Hepatocyte (in vitro differentiated cells): ENCODE measurements at places on chromosomes 5 and 9.

DNA sequence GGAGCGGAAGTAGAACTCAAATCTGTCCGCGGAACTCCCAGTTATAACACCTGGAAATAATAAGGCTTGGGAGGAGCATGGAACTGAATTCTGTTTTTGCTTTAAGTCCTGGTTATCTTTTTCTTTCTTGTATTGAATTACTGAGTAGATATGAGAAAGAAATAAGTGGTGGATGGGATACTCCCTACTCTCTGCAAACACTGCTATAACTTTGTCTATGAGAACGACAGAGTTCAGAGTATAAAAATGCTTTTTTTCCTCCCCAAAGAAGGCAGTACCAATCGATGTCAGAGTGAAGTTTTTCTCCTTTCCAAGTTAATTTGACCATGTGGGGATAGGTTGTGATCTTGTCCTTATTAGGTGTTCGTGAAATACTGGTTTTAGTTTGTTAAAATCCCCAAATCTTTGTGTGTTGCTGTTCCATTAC, 1.2 kb downstream of the RIC1 start:
- peak; percentile 30 for DNase-seq

GRCh38 chr5:26054594-26054993, 983.8 kb downstream of the CDH9 start:
- DNase-seq: no peak

- no peak for DNase-seq
Observed at GRCh38 chr9:127382541-127382940, 14.4 kb upstream of the SLC2A8 start.

DNA sequence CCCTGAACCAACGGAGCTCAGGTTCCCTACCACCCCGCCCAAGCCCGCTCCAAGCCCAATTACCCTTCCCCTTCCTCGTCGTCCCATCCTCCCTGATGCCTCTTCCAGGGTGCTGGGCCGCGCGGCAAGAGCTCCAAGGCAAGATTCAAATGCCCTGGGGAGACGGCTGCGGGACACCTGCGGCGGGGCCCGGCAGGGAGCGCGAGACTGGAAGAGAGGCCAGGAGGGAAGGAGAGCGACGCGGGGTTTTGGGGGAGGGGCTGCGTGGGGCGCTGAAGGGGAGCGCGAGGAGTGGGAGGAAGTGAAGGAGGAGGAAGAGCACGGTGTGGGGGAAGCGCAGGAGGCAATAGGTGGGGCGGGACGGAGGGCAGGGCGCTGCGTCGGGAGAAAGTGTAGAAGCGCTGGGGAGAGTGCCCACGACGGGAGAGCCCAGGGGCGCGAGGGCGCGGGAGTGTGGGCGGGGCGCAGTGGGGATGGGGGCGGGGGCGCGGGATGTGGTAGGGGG, 975 bp upstream of the NXNL2 start:
- DNase-seq: peak; percentile 73

DNA sequence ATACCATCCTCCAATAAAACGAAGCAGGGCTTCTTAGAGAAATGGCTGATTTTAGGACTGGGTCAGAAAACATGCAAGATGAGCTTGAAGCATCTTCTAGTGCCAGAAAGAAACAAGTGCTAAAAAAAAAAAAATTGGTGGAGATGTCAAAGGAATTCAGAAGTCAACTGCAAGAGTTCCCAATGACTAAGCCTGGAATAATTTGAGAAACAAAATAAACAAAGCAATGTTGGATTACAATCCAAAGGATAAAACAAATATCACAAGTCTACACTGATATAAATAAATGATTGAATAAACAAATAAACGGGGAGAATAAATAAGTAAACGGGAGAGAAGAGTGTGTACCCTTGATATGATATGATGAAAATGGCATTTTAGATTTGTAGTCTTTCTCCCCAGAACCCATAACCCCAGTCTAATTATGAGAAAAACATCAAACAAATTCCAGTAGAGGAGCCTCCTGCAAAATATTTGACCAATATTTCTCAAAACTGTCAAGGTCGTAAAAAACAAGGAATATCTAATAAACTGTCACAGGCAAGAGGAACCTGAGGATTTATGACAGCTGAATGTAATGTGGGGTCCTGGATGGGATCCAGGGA, 63.5 kb upstream of the CCL21 start:
- DNase-seq: no peak

- DNase-seq: no peak
Observed at GRCh38 chr5:134455466-134455865, 43.8 kb upstream of the CDKN2AIPNL start.

DNA sequence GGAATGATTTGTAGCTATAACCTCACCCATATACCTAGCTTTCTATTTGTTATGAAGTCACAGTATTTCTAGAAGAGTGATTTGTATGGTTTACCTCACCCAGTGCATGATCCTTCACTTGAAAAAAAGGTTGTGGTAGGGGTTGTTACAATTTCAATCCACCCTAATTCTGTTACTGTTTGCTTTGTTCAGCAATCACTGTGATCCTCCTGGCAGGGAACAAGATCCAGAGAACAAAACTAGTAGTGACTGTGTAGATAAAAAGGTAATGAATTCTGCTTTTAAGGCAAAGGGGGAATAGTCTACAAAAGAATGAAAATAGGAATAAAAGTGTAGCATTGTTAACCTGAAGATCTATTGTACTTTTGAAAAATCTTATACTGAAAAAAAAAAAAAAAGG, 191.3 kb upstream of the SH3GL2 start:
- no peak for DNase-seq

- no peak for DNase-seq
Observed at GRCh38 chr9:6552498-6553121, 92.9 kb downstream of the GLDC start.

DNA sequence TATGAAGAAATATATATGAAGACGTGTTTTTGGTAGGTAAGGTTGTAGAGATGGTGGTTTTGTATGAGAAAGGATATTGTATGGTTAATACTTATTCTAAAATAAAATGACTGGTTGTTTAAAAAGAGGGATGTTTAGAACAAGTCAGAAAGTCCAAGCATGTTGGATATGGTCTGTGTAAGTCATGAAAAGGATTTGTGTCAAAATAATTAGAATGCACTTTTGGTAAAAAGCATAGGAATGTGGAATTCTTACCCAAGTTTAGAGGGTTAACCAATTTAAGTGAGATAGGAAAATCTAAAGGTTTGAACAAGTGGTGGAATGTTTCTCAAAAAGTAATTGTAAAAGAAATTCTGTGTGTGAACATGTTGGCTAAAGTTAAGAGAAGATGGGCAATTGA, 1556.5 kb upstream of the C9orf72 start:
- no peak for DNase-seq

- DNase-seq: no peak
Observed at GRCh38 chr5:80761176-80761575, 106.4 kb upstream of the DHFR start.

GRCh38 chr5:127369796-127370195, 79.2 kb downstream of the MEGF10 start:
- DNase-seq: no peak

GRCh38 chr5:51345106-51345505, 38.1 kb upstream of the ISL1 start:
- no peak for DNase-seq

GRCh38 chr5:89236900-89237299, 353.9 kb upstream of the MEF2C start:
- no peak for DNase-seq

GRCh38 chr9:100082782-100083181, 16.0 kb downstream of the ERP44 start:
- no peak for DNase-seq

- DNase-seq: no peak
Observed at GRCh38 chr5:92428415-92428814, 1045.3 kb upstream of the ARRDC3 start.

- DNase-seq: no peak
Observed at GRCh38 chr5:144102979-144103378, 67.5 kb downstream of the YIPF5 start.

DNA sequence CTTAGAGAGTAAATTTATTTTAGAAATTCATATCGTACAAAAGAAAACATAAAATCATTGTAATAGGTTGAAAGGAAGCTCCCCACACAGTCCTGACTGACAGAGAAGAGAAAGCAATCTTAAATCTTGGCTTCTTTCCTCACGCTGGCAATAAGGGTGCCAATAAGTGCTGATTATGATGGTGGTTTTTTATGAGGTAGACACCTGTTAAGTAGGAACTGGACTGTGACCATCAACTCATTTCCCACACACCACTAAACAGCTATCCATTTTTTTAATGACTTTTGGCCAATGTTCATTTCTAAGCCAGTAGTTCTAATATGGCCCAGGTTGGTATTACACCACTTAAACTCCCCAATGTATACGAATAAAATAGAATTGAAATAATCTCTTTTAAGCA, 893.5 kb upstream of the NUDT12 start:
- no peak for DNase-seq

DNA sequence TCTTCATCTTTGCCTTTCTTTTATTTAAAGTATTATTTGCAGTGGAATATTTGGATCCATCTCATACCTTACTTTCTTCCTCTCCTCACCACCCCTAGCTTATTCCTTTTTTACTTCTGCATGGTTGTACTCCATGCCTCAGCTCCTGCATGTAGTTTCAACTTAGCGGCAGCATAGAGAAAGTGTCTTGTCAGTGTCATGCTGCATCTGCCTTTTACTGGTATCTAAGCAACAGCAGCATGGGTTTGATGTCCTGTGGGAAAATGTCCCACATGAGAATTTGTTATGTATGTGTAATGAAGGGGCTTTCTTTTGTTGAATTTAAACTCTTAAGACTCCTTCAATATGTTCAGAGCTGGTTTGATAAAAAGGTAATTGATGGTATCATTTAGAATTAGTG, 20.6 kb downstream of the TCERG1 start:
- no peak for DNase-seq

- DNase-seq: no peak
Observed at GRCh38 chr5:142813220-142813619, 43.0 kb downstream of the ARHGAP26 start.

DNA sequence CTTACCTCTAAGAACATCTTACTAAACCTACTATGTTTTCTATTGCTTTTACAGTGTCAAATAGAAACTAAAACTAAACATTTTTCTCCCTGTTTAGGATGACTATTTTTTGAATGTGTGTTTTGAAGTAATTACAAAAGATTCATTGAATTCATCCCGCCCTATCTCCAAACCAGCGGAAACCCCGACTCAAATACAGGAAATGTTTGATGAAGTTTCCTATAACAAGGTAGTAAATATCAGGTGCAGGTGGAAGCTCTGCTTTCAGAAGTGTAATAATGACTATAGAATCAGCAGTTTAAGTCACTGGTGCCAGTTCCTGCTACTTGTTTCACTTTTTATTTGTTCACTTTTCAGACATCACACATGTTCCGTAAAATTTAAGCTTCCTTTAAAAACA, 20.0 kb downstream of the ERAP2 start:
- no peak for DNase-seq

DNA sequence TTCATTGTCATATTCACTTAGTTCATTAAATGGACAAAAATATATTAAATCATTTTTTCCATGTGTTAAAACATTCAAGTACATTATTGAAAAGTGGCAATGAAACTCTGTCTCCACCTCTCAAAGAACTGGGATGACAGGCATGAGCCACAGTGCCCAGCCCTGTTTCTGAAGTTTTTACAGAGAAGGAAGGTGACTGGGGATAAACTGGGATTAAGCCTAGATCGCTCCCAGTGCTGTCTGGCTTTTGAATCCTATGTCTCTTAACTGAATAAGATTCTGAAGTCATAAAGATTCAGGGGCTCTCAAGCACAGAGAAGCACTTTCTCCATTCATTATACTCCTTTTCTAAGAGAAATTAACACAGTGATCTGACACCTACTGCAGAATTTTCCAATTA, 88.3 kb downstream of the SLC38A9 start:
- DNase-seq: no peak

- DNase-seq: no peak
Observed at GRCh38 chr9:124291801-124292396, 34.1 kb downstream of the NEK6 start.

GRCh38 chr5:32735512-32735911, 24.4 kb downstream of the NPR3 start:
- no peak for DNase-seq

DNA sequence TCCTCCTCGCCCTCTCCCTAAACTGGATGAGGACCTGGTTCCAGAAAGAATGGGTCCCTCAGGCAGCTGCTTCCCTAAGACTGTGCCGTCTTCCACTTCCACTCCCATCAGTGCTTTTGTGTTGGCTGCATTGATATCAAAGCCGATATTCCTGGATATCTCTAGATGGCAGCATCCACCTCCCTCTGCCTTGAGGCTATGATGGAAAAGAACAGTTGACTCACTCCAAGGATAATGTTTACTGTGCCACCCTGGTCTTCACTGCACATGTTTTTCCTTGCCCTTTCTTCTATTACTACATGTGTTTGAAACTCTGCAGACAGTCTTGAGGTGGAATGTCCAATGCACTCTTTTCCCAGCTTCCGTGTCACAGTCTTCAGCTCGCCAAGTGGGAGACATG, 211.6 kb downstream of the MAST4 start:
- peak; percentile 49 for DNase-seq

DNA sequence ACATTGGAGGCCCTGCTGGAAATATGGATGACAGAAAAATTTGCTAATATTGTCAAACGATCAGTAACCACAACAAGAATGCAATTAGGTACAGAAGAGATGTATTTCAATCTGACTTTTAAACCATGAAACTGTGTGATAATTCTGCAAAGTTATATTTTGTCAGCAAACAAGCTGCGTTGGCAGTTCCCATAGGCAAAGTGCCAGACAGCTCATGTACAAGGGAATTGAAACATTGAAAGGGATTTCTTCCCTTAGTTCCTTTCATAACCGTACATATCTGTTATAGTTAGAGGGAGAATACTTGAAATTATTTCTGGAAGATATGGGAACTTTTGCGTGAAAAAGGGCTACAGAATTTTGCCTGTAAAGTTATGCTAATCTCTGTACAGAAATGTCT, 419.4 kb upstream of the PTGER4 start:
- no peak for DNase-seq

- no peak for DNase-seq
Observed at GRCh38 chr5:74037321-74037720, 411.3 kb downstream of the ARHGEF28 start.

DNA sequence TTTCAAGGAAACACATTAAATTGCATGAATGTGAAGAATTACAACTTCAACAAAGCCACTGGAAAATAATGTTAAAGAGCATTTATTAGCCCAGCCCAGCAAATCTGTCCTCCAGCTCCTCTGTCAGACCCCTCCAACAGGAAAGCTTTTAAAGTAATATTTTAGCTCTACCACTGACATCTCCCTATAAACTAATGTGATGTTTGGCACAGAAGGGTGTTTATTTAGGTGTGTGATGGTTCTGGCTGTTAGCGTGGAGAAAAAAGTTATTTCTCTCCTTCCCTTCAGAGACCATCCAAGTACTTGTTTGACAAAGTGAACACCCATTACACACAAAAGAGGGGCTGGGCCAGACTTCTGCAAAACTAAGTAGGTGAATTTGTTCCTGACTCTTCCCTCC, 111.9 kb upstream of the TARS1 start:
- DNase-seq: no peak
